ENCODE measurements at places on chromosomes 13 and 19.

- DNase-seq = no peak
Measured at GRCh38 chr19:27736225-27736624, 1476.7 kb downstream of the UQCRFS1 start.

- DNase-seq = peak; percentile 45
Measured at GRCh38 chr13:112443995-112444311, 67.8 kb downstream of the SPACA7 start.

DNA sequence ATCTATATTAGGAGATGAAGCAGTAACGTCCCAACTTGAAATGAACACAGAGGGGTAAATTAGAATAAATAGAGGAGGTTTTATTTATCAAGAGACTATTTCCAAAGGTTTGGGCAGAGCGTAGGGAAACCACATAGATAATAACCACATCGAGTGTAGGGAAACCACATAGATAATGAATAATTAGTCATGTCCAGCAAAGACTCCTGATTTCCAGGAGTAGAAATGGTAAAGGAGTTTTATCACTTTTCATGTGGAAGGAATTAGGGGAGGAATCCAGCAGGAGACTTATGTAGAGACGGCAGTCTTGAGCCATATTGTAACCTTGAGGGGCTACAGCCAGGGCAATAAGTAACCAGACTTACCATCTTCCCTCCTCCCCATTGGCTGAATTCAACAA, 136.3 kb upstream of the CSNK1A1L start:
- DNase-seq = no peak

DNA sequence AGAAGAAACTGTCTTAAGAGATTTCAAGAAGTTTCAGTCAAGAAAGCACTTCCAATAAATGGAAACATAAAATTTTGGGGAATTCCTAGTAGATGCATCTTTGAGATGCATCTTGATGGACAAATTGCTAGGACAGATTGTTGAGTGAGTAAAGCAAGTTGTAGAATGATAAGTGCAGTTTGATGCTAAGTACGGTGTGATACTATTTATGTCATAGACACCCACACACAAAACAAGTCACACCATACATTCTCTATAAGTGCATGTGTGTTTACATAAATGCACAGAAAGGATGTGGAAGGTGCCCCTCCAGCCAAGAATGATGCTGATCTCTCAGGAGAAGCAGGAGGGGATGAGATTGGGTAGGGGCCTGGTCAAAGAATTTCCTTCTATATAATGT, 375.7 kb downstream of the FOXO1 start:
- no peak for DNase-seq

GRCh38 chr13:98443329-98443728, 133.6 kb downstream of the STK24 start:
- no peak for DNase-seq

DNA sequence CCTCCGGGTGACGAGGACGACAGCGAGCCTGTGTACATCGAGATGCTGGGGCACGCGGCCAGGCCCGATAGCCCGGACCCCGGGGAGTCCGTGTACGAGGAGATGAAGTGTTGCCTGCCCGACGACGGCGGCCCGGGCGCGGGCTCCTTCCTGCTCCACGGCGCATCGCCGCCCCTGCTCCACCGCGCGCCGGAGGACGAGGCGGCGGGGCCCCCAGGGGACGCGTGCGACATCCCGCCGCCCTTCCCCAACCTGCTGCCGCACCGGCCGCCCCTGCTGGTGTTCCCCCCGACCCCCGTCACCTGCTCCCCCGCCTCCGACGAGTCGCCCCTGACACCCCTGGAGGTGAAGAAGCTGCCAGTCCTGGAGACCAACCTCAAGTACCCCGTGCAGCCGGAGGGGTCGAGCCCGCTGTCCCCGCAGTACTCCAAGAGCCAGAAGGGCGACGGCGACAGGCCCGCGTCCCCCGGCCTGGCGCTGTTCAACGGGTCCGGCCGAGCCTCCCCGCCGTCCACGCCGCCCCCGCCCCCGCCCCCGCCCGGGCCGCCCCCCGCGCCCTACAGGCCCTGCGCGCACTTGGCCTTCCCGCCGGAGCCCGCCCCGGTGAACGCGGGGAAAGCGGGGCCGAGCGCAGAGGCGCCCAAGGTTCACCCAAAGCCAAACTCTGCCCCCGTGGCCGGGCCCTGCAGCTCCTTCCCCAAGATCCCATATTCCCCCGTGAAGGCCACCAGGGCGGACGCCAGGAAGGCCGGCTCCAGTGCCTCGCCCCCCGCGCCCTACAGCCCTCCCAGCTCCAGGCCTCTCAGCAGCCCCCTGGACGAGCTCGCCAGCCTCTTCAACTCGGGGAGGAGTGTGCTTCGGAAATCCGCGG, 511.3 kb downstream of the MYO16 start:
- DNase-seq = no peak

GRCh38 chr13:57824121-57824520, 192.6 kb downstream of the PCDH17 start:
- DNase-seq = no peak

DNA sequence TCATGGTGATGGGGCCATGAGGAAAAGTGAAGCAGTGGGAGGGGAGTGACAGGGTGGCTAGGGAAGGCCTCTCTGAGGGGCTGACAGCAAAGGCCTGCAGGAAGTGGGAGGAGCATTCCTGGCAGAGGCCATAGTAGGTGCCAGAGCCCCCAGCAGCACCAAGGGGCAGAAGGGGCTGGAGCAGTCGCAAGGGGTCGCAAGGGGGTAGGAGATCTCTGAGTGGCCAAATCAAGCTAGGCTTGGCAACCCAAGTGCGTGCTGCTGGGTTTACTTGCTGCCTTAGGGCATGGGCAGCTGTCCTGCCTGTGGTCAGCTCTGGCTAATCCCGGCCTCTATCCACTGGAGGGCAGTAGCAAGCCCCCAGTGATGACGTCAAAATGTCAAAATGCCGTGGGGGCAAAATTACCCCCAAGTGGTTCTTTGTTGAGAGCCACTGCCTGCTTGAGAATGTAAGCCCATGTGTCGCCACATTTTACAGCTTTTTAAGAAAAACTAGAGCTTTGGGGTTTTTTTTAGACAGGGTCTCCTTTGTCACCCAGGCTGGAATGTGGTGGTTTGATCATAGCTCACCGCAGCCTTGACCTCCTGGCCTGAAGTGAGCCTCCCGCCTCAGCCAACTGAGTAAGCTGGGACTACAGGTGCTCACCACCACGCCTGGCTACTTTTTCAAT, 11.8 kb downstream of the CCDC97 start:
- no peak for DNase-seq

DNA sequence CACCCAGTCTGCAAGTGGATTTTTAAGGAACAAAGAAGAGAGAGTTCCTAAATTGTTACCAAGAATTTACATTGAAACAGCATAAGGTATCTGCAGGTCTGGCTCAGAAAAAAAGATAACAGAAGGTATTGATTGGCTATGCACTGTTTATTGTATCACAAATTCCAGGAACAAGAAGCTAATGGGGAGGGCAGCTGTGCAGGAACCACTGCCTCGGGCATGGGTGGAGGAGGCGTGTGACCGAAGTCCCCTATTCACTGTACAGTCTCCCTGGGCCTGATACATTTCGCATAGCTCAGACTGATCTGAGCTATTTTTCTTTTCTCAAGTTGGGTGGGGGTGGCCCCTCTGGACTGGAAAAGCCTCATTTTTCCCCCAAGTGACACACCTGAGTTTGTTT, 11.7 kb downstream of the NECTIN2 start:
- no peak for DNase-seq

DNA sequence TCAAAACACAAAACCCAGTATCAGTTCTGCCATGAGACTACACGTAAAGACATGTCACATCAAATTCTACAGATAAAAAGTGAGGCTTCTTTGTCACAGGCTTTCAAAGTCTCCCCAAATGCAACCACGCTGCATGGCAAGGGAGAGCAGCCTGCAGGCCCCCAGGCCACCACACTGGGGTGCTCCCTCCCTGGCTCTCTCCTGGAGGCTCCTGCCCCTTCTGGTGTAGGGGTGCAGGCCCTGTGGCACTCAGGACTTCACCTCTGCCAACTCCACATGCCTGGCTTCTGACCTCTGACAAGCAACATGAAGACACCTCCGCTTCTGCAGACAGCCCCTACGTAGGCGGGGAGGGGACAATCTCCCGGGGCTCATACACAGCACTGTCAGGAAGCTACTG, 14.3 kb downstream of the AKAP8 start:
- no peak for DNase-seq

GRCh38 chr19:40157059-40157458, 34.2 kb upstream of the MAP3K10 start:
- no peak for DNase-seq

DNA sequence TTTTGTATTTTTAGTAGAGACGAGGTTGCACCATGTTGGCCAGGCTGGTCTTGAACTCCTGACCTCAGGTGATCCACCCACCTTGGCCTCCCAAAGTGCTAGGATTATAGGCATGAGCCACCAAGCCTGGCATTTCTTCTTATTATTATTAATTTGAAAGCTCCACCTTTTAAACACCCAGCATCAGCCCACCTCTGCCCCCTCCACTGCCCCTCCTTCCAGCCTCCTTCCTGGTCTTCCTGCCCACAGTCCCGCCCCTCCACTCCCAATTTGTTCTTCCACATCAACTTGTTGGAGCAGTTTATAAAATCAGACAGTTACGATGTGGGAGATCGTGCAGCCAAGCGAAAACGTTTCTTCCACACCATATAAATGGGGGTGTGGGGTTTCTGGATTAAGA, 7.8 kb upstream of the CLIP3 start:
- DNase-seq = no peak

GRCh38 chr13:20174656-20175405, 14.0 kb upstream of the GJA3 start:
- DNase-seq = no peak

- no peak for DNase-seq
Measured at GRCh38 chr19:32352241-32352630, 6.8 kb downstream of the ZNF507 start.

GRCh38 chr13:109698779-109699178, 87.6 kb downstream of the IRS2 start:
- DNase-seq = no peak

DNA sequence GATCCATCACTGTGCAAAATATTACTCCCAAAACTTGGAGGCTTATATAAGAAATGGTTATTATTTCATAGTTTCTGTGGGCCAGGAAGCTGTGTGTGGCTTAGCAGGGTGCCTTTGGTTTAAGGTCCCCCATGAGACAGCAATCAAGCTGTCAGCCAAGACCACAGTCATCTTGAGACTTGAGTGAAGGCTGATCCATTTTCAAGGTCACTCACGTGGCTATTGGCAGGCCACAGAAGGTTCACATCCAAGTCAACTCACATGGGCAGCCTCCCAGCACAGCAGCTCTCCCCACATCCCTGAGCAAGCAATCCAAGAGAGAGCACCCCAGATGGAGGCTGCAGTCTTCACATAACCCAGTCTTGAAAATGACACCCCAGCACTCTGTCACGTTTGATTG, 537.4 kb downstream of the MYO16 start:
- DNase-seq = no peak

GRCh38 chr13:107734891-107735625, 480.3 kb downstream of the LIG4 start:
- DNase-seq = no peak

GRCh38 chr19:4933528-4933927, 24.2 kb downstream of the UHRF1 start:
- no peak for DNase-seq

DNA sequence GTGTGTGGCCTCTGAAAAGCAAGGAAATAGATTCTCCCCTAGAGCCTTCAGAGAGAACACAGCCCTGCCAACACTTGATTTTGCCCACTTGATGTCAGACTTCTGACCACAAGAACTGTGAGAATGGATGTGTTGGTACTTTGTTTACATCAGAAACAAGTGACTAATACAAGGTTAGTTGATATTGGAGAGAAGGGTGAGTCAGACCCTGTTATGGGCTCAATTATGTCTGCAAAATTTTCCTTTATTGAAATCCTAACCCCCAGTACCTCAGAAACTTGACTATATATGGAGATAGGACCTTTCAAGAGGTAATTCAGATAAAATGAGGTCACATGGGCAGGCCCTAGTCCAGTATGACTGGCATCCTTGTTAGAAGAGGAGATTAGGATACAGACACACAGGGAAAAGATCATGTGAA, 226.7 kb downstream of the RFC3 start:
- no peak for DNase-seq

DNA sequence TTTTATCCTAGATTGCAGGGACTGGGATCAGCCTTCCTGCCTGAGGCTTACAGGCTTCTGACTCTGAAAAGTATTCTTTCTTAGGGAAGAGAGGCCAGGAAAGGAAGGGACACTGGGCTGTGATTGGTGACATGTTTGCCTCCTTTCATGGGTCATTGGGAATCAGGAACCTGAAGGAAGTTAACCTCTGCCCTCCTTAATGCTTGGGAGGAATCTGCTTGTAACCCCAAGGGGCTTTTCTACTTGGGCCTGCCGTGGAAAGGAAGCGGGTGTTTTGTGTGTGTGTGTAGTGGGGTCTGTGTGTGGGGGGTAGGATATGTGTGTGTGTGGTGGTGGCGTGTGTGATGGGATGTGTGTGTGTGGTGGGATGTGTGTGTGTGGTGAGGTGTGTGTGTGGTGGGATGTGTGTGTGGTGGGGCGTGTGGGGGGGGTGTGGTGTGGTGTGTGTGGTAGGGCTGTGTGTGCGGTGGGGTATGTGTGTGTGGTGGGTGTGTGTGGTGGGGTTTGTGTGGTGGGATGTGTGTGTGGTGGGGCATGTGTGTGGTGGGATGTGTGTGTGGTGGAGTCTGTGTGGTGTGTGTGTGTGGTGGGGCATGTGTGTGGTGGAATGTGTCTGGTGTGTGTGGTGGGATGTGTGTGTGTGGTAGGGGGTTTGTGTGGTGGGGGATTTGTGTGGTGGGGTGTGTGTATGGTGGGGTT, 41.3 kb upstream of the NPAS1 start:
- no peak for DNase-seq

DNA sequence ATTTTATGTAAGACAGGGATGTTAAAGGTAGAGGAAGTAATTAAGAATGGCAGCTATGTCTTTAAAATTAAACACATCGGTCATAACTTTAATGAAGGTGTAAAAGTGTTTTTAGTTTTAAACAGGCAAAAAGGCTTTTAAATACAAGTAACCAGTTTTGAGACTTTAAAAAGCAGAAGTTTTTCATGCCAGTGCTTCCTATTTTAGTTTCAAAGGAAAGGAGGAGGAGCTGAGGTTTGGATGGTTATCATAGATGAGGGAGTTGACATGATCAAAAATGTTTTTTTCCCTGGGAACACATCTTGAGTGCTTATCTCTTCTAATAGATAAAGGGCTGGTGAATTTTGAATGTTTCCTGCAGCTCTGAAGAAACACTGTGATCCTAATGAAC, 42.9 kb downstream of the LRCH1 start:
- DNase-seq = no peak

- no peak for DNase-seq
Measured at GRCh38 chr19:53915000-53915399, 5.9 kb downstream of the CACNG7 start.

- DNase-seq = no peak
Measured at GRCh38 chr13:46903748-46904147, 6.9 kb upstream of the HTR2A start.

- no peak for DNase-seq
Measured at GRCh38 chr13:94139393-94139995, 340.0 kb downstream of the DCT start.

- DNase-seq = no peak
Measured at GRCh38 chr13:59747529-59747928, 416.2 kb downstream of the DIAPH3 start.

- no peak for DNase-seq
Measured at GRCh38 chr19:16367261-16367683, 42.6 kb downstream of the KLF2 start.
